Ovary (tissue), 10 donors: ENCODE measurements at places on chromosomes 16 and 17.

DNA sequence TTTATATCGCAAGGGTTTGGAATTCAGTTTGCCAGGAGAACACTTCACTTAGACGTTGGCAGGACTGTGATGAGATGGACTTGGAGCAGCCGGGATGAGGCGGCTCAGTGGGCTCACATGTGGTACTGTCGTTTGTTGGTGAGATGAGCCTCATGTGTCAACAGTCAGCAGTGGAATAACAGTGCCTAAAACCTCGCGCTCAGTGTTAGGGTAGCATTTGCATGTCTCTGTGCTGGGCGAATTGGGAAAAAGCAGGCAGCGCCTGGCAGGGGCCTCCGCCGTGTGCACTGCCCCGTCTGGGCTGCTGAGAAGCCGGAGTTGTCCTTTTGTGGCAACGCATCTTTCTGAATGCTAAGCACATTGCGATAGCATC lies 49.7 kb downstream of the CRISPLD2 start:
- no peak for DNase-seq

- no peak for DNase-seq
Observed at GRCh38 chr17:5138616-5139457, 23.0 kb downstream of the USP6 start.

DNA sequence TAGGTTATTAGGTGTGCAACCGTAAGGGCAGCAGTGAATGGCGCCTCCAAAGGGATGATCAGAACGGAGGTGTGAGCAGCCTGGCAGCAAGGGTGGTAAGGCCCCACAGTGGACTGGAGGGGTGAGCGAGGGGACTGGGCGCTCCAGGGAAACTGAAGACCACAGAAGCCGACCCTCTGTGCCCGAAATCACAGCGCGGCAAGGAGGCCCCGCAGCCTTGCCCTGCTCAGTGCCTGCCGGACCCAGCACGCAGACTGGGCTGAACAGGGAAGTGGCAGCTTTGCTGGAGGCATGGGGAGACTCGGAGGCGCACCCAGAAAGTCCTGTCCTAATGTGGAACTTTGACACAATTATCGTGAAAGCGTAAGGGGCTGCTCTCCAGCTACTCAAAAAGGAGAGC lies 38.4 kb downstream of the KLHDC4 start:
- no peak for DNase-seq

DNA sequence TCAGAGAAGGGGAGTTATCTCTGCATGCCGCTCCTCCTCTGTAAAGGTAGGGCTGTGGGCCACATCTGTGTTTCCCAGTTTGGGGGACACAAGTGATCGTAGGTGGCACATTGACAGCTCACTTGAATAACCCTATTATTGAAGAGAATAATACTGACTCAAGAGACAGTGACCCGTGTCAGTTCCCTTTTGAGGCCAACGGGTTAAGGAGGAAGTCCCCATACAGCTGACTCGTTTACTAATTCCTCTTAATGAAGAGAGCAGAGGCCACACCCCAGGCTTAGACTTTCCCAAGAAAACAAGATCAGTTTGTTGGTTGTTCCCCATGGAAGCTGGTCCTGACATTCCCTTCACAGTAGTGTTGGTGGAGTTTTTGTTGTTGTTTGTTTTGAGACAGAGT lies 33.0 kb downstream of the IL4R start:
- DNase-seq: no peak

DNA sequence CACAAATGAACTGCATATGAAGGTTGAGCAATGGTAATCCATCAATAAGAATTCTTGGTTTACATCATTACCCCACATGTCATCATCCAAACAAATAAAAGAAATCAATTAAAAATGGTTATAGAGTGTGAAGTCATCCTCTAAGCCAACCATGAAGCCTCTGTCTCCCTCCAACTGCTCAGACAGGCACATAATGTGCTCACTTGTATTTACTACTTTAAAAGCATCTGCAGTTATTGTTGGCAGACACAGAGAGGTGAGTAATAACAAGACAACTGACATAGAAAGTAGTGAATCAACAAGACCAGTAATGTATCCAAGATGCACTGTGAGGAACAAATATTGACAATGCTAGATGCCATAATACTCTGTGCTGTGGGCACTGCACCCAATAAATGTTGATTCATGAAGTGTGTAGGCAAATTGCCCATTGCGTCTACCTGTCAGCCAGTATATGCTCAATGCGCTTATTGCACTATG lies 20.0 kb downstream of the ADAMTS18 start:
- DNase-seq: no peak

DNA sequence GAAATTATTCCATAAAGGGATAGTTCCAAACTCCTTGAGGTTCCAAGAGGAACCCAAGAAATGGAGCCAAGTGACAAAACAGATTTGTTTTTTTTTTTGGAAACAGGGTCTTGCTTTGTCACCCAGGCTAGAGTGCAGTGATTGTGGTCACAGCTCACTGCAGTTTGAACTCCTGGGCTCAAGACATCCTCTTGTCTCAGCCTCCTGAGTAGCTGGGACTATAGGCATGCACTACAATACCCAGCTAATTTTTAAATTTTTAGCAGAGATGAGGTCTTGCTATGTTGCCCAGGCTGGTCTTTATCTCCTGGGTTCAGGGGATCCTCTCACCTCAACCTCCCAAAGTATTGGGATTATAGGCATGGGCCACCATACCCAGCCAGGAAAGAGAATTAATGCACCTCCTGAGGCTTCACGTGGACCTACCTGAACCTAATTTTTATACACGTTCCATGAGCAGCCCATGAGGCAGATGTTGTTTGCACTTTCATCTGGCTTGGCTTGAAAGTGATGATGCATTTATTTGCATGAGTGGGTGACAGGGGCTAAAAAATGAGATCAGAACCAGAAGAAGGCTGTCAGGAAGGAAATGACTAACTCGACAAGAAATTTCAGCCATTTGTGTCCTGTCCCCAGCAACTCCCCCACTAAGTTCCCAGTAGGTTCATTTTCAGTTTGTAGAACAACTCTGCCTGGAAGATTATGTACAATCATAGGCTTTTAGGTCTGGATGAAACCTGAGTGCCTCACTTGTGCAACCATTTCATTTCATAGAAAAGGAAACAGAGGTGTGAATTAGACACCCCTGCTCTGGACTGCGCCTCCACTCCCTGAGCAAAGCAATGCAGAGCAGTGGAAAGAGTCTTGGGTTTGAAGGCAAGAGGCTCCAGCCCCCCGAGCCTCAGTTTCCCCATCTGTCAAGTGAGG lies 10.3 kb upstream of the IRF8 start:
- no peak for DNase-seq

GRCh38 chr17:3511852-3512504 lies 36.2 kb downstream of the ASPA start:
- DNase-seq: no peak

DNA sequence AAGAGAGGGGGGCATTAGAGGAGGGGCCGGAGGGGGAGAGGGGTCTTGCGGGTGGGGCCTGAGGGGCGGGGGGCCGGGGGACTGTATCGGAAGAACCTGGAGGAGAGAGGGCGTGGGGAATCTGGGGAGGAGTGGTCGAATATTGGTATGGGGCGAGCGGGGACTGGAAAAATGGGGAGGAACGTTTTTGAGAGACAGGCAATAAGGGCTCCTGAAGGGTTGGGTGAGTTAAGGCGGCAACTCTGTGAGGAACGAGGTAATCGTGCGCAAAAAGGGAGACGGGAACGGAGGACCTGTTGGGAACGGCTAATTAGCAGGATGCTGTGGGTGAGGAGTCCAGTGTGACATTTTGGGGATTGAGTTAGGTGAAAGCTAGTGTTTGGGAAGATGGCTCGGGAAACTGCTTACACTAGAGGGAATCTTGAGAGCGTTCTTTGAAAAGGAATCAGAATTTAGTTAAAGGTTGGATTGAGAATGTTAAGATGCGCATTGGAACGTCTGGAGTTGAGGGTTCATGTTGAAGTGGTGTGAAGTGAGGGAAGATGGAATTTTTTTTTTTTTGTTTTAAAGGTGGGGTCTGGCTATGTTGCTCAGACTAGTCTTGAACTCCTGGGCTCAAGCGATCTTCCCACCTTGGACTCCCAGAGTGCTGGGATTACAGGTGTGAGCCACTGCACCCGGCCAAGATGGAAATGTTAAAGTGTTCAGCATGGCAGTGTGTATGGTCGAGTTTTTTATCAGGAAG lies 662 bp downstream of the WIPF2 start:
- DNase-seq: no peak

- DNase-seq: no peak
Observed at GRCh38 chr16:4874666-4875065, 27.4 kb downstream of the UBN1 start.

GRCh38 chr17:2212400-2212981 lies 91.1 kb downstream of the SMG6 start:
- DNase-seq: no peak

DNA sequence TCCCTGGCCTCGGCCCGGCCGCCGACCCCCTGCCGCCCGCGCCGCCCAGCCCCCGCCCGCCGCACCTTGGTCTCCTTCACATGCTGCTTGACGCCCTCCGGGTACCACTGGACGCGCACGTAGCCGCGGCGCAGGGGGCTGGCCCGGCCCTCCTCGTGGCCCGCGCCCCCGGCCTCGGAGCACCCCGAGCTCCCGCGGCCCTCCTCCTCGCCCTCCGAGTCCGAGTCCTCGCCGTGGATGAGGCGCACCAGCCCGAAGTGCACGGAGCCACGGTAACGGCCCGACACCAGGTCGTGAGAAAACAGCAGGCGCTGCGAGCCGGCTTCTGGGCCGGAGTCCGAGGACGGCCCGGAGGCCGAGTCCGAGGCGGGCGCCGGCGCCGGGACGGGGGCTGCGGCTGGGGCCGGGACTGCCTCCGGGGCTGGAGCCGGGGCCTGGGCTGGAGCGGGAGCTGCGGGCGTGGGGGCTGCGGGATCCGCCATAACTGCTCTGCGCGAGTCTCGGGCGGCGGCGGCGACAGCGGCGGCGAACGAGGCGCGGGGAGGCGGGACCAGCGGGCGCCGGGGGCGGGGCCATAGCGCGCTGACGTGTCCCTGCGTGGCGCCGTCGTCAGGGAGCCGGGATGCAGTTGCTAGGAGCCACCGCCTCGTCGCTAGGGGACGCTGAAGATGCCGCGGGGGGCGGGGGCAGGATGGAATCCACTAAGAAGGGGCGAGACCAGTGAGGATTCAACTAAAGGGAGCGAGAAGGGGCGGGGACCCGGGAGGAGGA lies at the start of gene UBE2O:
UBE2O (minus strand) TSS at position 493 of the 771 bp plus-strand sequence; CDS start at position 482, 11 bp downstream.
- DNase-seq: peak; percentile 89

DNA sequence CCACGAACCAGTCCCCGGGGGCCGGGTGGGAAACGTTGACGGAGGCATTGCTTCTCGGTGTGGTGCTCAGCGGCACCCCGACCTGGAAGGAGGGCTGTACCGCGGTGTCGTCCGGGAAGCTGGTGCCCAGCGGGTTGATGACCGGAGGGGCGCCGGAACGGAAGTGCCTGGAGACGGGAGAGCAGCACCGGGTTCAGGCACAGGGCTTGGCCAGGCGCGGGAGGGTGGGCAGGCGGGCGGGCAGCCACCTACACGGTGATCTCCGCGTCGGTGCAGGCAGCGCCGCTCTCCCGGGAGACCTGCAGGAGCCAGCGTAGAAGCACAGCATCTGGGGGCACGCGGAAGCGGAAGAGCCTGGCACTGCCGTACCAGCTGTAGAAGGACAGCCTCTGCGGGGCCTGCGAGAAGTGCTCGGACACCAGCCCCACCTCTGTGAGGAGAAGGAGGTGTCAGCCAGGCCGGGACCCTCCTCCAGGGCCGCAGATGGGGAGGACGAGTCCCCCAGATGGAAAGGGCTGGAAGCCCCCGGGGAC lies 4.3 kb downstream of the PGAP6 start:
- no peak for DNase-seq

- DNase-seq: peak; percentile 60
Observed at GRCh38 chr17:4607261-4607741, 23.0 kb downstream of the SMTNL2 start.

GRCh38 chr16:72995151-72995881 lies 52.6 kb downstream of the ZFHX3 start:
- DNase-seq: no peak

- DNase-seq: no peak
Observed at GRCh38 chr17:76992891-76993290, 124.7 kb downstream of the MGAT5B start.

DNA sequence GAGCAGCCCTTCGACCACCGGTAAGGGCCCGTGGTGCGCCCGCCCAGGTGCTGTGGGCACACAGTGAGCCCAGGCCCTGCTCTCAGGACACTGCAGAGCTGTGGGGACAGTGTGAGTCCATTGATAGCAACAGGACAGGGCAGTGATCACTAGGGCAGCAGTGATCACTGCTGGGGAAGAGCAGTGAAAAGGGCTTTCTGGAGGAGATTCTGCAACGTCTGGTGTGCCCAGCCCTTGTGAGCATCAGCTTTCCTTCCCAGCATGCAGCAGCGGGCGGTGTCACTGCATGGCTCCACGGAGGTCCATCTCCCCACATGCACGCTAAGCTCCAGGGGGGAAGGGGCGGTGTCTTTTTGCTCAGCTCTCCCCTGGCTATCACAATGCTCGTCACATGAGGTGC lies 32.1 kb downstream of the MAP1LC3B start:
- no peak for DNase-seq

- no peak for DNase-seq
Observed at GRCh38 chr16:86524029-86524428, 13.7 kb downstream of the FOXF1 start.

GRCh38 chr17:13544292-13544691 lies 57.4 kb downstream of the HS3ST3A1 start:
- DNase-seq: peak; percentile 55

GRCh38 chr16:9965079-9965478 lies 217.1 kb downstream of the GRIN2A start:
- DNase-seq: no peak

- no peak for DNase-seq
Observed at GRCh38 chr17:7330638-7331015, 1.5 kb upstream of the NEURL4 start.

DNA sequence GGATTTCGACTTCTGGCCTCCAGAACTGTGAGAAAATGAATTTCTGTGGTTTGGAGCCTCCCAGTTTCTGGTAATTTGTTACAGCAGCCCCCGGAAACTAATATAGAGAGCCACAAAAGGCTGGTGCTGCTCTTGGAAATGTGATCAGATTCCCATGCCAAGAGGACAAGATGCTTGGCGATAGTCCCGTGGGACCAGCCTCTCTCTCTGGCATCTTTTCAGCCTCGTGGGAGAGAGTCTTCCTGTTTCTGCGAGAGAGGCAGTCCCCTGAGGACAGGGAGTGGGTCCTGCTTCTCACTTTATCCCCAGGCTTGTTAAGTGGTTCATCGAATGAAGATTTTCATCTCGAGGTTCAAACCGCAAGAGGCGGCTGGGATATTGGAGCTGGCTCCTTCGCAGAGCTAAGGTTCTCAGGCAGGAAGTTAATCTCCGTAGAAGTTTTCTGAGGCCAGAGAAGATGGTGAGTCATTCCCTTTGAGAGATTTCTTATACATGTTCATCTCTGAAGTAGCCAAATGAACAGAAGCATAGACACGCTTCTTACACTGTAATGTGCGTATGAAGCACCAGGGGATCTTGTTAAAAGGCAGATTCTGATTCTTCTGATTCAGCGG lies 211.6 kb upstream of the SDK2 start:
- DNase-seq: no peak
